Femur (tissue), 1 donor: ENCODE measurements at places on chromosomes 12 and 14.

GRCh38 chr12:41286426-41286825 lies 98.3 kb downstream of the PDZRN4 start:
- DNase-seq: no peak

DNA sequence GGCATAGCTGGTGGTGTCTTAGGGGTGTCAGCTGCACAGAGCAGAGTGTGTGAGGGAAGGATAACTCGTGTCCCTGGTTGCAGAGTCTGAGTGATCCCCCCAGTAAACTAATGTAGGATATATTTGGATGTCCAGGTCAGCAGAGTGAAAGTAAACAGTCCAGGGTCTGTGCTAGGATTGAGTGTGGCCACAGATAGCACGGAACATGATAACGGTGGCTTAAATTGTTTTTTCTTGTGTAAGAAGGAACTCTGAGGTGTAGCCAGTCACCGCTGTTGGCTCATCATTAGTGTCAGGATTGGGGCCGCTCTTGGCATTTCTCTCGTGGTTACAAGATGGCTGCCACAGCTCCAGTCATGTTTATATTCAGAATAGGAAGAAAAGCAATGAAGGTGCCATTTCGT lies 97.3 kb downstream of the DERA start:
- DNase-seq: no peak

DNA sequence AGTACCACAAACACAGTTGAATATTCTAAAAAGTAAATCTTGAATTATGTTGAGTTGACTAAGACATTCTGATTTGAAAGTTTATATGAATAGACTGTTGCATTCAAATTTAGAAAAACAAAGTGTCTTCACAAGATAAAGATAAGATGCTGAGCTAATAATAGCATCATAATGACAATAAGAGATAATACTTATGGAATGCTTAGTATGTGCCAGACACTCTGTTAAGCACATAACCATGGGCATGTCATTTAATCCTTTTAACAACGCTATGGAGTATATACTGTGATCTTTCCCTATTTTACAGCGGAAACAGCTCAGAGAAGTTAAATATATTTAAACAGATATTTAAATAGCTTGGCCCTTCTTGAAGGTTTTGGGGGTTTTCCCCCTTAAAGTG lies 163.4 kb downstream of the SRGAP1 start:
- no peak for DNase-seq

DNA sequence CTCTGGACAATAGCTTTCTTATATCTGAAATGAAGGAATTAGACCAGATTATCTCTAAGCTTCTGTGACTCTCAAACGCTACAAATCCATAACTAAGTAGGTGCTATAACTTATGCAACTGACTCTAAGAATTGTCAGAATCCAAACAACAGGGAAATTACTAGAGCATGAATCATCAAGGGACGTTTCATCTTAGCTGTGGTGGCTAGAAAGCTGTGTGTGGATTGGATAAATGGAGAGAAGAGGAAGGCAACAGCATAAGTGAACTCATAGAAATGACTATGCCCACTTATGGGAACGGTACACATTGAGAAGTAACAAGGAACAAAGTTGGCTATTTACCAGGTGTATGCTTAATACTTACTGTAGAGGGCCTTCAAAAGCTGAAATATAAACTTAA lies 96.0 kb upstream of the NEDD1 start:
- no peak for DNase-seq
